ENCODE measurements at places on chromosomes 5 and 9.

- DNase-seq = no peak
These were observed 22.2 kb downstream of the SHB start for GRCh38 chr9:38046661-38047300.

- DNase-seq = no peak
These were observed 112.5 kb upstream of the GAS1 start for GRCh38 chr9:87059772-87060171.

DNA sequence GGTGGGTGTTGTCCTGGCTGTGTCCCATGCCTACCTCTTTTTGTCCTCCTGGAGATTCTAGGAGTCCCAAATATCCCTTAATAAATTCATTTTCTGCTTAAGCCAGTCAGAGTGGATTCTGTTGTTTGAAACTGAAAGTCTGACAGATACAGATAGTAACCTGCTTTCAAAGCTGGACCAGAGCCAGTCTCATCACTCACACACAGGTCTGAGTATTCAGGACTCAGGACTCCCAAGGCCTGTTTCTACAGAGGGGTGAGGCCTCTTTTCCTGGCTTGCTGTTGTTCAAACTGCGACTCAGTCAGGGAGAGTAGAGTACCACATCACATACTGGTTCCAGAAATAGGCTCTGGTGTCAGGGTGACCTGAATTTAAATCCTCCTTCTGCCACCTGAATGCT is 190.1 kb downstream of the PAX5 start:
- DNase-seq = no peak

DNA sequence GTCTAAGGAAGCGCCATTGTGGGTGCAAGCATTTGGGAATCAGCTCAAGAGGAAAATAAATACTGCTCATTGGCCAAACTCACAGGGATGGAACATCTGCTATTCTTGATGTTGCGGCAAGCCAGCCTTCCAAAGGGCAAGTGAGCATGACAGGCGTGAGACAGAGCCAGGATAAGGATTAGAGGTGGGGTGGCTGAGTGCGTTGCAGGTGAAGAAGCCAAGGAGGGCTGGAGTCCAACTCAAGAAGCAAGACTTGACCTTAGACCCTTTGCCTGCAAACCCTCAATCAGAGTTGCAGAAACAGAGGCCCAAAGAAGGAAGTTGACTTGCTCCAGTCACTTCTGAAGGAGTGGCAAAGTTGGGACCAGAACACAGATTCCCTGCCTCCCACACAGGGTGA is 79.4 kb downstream of the WWC1 start:
- no peak for DNase-seq

DNA sequence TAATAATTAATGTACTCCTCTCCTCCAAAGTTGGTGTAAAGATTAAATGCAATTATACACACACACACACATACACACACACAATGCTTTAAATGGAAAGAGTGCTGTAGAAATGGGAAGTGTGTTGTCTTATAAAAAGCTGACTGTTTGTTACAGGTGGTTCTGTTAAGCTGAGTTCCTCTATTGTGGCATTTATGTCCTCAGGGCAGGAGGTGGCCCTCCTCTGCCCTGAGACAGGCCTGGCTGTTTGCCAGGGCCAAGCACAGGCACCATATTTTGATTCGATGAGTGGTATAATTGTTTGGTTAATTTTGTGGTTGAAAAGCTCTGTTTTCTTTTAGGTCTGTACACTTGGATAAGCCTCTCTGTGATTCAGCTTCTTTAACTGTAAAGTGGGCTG is 573.9 kb downstream of the KIF4B start:
- DNase-seq = no peak

- no peak for DNase-seq
These were observed 194.2 kb downstream of the TENT4A start for GRCh38 chr5:6907320-6907918.

DNA sequence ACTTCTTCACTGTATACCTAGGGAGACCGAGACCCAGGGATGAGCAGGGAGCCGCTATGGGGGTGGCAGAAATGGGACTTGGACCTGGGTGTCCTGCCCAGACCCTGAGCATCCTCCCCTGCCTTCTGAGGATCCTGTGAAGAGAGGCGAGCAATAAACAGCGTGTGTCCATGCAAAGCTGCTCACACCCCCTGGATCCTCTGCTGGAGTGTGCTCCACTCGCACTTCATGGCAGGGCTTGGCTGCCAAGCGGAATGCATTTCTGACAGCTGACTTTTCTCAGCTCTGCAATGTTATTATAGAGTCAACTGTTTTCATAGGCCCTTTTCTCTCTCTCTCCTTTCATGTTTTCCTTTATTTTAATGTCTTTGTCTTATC is 31.0 kb upstream of the ALDH1B1 start:
- DNase-seq = no peak
